Fibroblast of skin of back (primary cell): ENCODE measurements at places on chromosomes 11 and 22.

DNA sequence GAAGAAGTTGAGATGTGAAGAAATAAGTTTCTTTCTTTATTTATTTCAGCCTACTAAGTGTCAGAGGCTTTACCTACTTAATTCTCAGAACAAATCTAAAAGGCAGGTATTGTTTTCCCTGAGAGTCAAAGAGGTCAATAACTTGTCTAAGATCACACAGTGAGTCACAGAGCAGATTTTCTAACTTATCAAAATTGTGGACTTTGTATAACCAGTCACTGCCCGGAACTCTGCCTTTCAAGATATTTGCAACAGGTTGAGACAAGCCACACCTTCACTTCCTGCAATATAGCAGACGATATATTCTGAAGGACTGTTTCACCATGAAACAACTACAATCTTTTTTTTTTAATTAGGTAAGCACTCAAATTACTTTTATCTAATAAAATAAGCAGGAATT lies 10.5 kb upstream of the MMP3 start:
- no peak for DNase-seq

- no peak for DNase-seq
Measured at GRCh38 chr22:25938151-25938550, 196.2 kb downstream of the MYO18B start.

GRCh38 chr11:103609117-103610066 lies 427.0 kb upstream of the DDI1 start:
- DNase-seq: peak; percentile 96

DNA sequence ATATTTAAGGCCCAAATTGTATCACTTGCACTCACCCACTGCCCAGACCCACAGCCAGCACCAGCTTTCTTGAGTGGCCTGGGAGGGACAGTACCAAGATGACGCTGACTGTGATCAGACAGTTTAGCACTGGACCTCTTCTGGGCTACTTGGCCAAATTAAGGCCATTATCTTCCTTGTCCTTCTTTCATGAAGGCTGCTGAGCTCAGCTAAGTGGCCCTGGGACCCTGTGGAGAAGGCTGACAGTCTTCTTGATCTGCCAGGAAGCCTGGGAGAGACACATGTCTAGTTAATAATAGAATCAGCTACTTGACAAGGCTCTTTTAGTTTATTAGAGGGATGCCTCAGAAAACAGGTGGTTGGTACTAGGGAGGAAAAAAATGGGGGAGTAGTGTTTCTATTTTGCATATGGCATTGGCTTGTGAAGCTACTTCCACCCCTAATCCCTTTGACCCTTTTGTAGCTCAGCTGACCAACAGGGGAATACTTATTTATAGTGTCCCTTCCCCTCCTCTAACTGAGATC lies 127.9 kb upstream of the NTM start:
- no peak for DNase-seq

DNA sequence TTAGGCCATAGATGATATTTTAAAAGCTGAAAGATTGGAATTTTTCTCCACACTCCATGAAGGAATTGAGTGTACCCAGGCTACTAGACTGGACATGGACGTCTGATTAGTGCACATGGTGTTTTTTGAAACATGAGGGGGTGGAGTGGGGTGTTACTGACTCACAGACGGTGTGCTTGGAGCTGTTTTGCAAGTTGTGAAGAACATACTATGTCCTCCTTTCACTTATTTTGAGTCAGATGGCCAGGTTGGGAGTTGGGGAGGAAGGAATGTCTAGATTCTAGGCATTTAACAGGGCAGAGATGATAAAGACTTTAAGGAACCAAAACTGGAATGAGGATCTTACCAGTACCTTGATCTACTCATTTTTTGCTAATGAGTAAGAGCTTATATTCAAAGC lies 158.1 kb upstream of the MTNR1B start:
- DNase-seq: peak; percentile 2

DNA sequence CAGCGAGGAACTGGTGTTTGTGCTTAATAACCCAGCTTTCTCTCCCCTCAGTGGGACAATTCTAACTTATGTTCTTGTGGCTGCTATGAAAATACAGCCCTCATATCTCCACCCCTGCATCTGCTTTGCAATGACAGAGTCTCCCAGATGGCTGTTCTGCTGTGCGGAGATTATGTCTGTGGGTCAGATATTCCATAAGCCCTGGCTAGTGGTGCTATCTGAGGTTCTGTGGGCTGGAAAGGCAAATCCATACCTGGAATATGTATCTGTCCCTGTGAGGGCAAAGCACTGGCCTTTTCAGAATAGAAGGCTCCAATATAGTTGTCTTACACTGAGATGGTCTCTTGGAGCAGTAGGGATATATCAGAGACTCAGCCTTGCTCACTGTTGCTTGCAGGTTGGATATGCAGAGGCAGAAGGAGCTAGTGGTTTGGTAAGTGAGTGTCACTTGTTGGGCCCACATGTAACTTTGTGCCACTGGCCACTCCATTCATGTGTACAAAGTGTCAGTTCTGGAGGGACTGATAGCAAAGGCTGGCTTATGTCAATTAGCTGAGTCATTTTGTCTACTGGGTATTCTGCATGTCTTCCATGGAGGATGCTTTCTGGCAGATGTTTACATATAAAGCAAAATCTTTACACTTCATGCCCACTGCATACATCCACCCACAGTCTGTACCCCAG lies 246.6 kb downstream of the FAM76B start:
- DNase-seq: no peak

DNA sequence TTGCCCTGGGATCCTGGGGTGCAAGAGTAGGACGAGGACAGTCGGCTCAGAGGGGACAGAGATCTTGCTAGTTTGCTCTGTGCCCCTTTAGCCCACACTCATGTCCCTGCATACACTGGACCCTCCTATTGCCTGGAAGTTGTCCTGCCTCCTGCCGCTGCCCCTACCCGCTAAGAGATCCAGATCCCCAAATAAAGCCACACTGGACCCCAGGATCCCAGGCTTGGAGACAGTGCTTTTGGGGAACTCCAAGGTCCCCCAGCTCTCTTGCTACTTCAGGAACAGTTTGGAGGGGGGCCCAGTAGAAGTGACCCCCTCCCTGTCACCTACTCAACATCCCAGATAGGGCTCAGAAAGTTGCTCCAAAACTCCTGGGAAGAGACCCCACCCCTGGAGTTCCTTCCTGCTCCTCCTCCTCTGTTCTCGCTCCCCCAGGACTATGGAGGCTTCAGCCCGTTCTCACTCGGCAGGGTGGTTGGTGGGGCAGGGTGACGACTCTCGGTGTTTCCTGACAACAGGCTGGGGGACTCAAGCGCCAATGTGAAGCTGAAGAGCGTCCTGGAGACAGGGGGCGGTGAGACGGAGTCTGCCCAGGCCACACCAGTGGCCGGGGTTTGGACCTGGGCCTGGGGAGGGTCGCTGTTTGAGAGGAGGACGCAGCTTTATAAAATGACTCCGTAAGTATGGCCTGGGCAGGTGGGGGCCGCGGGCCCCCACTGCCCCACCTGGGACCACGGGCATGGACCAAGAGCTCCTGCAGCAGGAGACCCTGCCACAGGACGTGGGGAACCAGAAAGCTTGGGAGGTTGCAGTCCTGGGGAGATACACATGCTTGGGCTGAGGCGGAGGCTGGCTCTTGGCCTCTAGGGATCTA lies 19.2 kb upstream of the TUB start:
- no peak for DNase-seq
